ENCODE measurements at places on chromosomes 2 and 18.
A peak's percentile ranks its signal among the peaks of the same experiment; 100 is the strongest.

DNA sequence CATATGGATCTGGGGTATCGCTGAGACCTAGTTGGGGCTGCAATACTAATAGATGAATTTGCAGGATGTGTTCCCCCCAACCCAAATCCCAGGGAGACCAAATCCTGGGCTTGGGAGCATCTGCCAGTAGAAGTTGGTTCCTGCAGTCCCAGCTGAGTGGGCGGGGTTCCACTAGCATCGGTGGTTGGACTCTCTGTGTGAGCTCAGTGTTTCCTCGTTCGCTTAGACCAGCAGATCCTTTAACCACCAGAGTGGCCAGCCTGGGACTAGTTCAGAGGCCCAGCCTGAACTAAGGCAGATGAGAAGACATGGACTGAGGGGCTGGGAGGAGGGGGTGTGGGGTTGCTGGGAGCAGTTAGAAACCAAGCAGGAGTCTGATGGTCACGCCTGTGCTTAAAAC lies 40.7 kb downstream of the PCARE start:
- no peak for DNase-seq

DNA sequence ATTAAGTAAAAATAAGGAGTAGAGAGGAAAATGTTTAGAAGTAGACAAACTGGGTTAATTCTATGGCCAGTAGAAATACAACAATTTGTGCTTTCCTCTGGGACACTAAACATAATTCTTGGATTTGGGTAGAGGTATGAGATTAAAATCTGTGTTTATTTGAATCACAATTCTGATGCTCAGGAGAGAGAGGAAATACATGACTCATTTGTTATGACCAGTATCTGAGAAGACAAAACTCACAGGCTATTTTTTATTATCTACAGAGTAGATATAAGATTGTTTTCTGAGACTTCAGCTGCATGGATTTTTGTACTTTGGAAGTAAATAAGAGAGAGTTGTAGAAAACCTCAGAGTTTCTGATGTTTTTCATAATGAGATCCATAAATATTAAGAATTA lies 315.7 kb upstream of the CWC22 start:
- no peak for DNase-seq

GRCh38 chr2:168601741-168602140 lies 145.7 kb downstream of the CERS6 start:
- DNase-seq: no peak

- no peak for DNase-seq
Measured at GRCh38 chr2:149800624-149801542, 213.3 kb upstream of the MMADHC start.

DNA sequence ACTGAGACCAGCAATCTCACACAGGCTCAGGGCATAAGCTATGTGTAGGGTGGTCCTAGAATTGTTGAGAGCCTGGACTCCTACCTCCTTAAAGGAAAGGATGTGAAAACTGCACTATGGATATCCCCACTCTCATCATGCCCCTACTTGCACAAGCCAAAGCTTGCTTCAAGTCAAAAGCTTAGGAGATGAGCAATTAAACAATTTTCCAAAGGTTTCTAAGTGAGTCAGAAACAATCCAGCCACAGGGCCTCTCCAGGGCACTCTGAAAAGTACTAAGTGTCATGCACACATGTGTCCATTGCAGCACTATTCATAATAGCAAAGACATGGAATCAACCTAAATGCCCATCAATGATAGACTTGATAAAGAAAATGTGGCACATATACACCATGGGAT lies 215.4 kb downstream of the AFF3 start:
- DNase-seq: no peak

GRCh38 chr2:206201075-206201848 lies 41.6 kb downstream of the EEF1B2 start:
- DNase-seq: no peak

DNA sequence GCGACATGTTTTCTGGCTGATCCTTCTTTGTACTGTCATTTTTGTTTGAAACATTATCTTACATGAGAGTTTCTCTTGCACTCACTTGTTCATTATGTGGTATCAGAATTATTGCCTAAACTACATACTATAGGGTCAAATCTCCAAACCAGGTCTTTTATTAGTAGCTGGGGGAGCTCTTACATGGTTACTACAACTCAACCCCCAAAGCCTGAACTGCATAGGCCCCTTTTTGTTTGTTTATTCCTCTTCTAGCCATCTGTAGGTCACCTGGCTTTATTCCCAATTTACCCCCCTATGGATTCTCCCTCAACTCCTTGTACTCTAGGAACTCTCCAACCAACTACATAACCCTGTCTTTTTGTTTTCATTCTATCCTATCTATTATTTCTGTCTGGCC lies 46.7 kb downstream of the PUM2 start:
- DNase-seq: no peak

DNA sequence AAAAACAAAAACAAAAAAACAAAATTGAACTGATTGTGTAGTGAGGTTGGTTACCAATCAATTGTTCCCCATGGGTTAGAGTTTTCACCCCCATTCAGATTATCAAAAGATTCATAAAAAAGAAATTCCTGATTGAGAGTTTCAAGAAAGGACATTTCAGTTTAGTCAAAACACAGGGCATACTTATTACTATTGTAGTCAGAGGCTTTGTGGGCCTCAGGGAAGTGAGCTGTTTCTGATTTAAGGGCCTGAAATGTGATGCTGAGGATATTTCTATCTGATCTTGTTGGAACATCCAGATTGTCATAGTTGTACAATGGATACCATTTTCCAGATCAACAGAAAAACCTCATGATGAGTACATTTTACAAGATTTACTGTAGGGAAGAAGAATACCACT lies 368.1 kb upstream of the NETO1 start:
- no peak for DNase-seq

DNA sequence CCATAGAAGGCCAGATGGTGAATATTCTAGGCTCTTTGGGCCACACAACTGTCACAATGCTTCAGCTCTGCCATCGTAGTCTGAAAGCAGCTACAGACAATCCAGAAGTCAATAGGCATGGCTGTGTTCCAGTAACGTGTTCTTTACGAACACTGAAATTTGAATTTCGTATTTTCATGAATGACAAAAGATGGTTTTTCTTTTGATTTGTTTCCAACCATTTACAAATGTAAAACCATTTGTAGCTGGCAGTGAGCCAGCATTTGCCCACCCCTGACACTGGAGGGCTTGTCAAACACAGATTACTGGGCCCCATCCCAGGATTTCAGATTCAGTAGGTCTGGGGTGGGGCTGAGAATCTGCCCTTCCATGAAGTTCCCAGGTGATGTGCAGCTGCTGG lies 83.0 kb upstream of the ATG16L1 start:
- no peak for DNase-seq

DNA sequence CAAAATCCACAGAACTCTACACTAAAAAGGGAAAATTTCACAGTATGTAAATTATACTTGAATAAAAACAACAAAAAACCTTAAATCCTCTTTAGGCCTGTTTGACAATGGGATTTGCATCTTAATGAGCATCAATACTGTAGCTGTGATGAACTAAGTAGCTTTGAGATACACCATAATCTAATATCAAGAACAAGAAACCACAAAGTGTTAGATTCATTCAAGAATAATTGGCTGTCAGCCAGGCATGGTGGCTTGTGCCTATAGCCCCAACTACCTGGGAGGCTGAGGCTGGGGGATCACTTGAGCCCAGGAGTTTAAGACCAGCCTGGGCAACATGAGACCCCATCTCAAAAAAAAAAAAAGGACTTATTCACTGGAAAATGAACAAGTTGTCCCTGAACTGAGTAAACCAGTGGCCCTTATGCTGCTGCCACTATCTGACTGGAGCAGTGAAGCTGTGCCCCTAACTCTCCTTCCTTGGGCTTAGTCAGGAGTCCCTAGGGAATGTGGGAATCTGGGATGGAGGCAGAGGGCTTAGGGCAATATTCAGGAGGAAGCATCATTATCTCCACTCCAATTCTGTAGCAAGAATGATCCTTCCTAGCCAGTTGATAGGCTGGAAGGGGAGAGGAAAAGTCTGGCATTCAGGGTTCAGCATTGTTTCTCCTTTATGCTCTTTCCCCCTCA lies 88.5 kb downstream of the PRKCE start:
- DNase-seq: no peak

DNA sequence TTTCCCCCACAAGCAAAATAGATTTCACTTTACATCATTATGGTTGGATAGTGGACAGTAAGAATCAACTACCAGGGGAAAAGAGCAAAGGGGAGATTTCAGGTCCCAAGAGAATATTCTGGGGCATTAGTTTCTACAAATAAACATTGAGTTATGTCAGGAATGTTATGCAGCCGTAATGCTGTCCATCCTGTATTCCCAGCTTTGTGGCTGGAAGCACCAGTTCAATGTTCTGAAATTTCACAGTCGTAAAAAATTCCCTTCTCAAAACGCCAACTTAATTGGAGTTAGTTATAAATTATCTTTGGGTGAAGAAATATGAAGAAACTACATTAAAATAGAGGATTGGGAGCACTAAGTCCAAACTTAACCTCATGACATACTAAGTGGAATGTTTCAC lies 141.5 kb upstream of the FIGN start:
- DNase-seq: no peak

GRCh38 chr2:98379311-98380202 lies 33.3 kb downstream of the CNGA3 start:
- no peak for DNase-seq

DNA sequence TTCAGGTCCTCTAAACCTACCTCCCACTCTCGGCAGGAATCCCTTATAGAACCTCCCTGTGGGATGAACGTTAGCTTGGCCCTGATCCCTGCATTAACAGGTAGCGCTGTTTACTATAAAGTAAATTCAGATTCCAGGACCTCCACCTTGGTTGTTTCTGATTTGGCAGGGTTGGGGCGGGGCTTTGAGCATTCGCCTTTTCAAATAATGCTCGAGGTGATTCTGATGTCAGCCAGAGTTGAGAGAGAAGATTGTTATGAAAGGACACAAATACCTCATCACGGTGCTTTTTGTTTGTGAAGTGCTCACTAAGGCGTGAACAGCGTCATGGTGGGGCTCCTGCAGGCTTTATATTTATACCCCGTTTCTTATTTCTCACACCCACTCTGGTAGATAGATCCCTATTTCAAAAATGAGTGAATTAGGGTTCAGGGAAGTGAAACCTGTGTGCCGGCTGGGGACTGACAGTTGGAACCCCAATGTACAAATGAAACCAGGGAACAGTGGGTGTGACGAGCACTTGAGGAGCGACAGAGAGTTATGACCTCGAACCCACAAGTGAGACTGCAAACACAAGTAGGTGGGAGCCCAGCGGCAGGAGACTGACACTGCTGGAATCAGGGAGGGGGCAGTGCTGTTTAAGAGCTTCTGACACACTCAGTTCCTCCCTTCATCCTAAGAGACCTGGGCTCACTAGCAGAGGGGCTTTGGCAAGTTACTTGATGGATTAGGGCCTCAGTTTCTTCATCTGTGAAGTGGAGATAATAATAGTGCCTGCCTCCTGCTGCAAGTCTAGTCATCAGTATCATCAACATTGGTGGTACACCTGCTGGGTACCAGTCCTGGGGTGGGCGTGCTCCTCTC lies 14.2 kb upstream of the CXCR4 start:
- no peak for DNase-seq

DNA sequence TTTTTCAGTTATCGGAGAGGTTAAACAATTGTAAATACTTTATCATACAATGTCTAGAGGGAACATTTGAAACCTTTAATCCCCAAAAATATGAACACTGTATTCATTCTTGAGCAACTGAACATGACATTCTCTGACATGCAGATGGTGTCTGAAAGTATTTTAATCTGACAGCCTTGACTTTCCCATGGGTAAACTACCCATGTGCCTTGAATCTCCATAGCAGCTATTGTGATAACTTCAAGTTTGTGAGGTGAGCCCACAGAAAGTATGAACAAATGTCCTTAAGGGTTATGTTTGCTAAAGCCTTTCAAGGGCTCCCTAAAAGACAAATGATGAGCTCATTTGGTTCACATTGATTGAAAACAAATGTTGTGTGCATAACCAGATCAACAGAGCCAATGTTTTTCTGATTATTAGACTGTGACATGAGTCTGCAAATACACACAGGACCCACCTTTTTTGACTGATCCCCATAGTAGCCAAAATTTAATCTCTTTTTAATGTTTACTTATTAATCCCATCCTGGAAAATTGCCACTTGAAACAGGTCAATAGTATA lies 1326.0 kb downstream of the LRP1B start:
- DNase-seq: no peak

- DNase-seq: no peak
Measured at GRCh38 chr2:8622924-8623465, 58.9 kb upstream of the ID2 start.

DNA sequence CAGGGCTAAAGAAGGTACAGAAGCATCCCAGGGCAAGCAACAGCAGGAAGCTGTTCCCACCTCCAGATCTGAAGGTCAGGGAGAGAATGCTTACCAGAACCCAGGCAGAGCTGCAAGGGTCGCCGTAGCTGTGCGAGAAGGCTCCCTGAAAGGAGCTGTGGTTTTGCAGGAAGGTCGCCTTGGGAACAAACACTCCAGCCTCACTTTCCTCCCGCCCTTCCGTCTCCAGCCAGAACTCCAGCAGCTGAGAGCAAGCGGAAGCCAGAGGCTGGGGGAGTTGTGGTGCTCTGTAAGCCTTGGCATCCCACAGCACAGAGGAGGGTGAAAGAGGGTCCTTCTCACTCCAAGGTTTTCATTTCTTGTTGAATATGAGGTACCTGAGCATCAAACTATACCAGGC lies 18.3 kb upstream of the ICOS start:
- no peak for DNase-seq

GRCh38 chr18:51151568-51152511 lies 45.6 kb downstream of the MEX3C start:
- peak; percentile 73 for DNase-seq

DNA sequence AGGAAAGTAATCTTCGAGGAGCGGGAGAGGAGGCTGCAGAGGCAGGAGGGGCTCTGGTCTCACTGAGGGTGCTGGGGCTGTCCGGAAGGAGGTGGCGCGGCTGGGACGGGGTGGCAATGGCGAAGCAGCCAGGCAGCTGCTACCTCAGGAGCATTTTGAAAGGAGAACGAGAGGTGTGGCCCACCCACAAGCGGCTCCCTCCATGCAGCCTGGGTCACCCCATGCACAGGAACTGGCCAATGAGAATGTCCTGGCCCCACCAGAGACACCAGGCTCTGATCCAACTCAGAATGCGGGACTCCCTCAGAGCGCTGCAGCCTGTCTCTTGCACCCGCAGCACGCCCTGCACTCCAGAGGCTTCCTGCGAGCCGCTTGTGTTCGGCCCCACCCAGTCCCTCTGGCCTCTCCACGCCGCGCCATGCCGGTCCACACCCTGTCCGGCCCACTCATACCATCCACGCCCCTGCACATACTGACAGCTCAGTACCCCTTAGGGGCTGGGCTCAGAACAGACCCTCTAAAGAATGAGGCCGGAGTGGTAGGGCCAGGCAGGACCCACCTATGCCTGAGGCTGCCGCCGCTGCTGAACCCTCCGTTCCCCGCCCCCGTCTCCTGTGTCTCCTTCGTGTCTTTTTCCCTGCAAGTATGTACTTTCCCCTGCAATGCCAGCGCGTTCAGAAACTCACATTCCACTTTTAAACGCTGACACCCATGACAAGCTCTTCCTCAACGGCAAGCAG lies 6.4 kb upstream of the BOK start:
- no peak for DNase-seq

GRCh38 chr2:169838743-169839489 lies 11.7 kb downstream of the UBR3 start:
- DNase-seq: no peak
